ENCODE measurements at places on chromosomes 16 and 17.

- no peak for DNase-seq
Measured at GRCh38 chr17:75316253-75316652, 27.0 kb upstream of the SLC25A19 start.

- no peak for DNase-seq
Measured at GRCh38 chr17:14197586-14197985, 39.1 kb downstream of the CDRT15 start.

DNA sequence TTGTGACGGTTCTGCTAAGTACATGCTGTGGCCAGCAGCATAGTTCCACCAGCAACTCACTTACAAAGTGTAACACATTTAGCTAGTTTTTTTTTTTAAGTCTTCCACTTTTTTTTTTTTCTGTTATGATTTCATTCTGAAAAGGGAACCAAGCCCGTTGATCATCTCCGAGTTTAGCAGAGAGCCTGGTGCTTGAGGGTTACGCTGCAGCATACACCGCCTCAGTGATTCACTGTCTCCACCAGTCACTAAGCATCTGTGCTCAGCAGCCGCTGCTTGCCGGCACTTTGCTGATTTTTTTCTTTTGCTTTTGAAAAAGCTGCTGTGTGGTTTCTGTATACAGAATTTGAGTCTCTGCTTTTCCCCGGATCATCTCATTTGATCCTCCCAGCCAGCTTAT lies 194.5 kb upstream of the CDH13 start:
- no peak for DNase-seq

- DNase-seq = no peak
Measured at GRCh38 chr17:65485388-65486299, 75.8 kb downstream of the AXIN2 start.

DNA sequence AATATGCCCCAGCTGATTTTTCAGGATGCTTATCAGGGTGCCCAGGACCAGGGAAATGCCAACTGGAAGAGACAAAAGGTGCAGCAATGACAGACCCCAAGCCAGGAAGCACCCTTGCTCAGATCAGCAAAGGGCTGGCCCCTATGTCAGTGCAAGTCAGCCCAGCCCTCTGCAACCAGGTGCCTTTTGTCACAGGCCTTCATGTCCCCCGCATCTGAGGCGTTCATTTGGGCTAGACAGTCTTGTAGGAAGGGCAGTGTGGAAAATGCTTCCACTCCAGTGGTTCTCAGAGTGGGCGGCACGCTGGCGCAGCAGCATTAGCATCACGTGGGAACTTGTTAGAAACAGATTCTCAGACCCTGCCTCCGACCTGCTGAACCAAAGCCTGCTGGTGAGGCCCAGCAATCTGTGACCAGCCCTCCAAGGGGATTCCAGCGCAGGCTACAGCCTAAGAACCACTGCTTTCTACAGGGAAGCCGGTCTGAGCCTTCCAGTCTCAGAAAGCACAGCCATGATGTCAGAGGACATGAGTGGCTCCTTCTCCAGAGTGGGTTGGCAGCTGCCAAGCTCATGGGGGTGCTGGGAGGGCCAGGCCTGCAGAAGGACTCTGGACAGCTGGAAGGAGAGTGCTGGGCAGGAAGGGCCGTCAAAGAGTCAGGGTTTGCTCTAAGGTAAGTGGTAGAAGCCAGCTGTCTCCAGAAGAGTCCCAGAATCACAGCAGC lies 13.1 kb downstream of the SLC47A2 start:
- DNase-seq = no peak

- DNase-seq = no peak
Measured at GRCh38 chr17:35726953-35727460, 4.4 kb upstream of the RASL10B start.

DNA sequence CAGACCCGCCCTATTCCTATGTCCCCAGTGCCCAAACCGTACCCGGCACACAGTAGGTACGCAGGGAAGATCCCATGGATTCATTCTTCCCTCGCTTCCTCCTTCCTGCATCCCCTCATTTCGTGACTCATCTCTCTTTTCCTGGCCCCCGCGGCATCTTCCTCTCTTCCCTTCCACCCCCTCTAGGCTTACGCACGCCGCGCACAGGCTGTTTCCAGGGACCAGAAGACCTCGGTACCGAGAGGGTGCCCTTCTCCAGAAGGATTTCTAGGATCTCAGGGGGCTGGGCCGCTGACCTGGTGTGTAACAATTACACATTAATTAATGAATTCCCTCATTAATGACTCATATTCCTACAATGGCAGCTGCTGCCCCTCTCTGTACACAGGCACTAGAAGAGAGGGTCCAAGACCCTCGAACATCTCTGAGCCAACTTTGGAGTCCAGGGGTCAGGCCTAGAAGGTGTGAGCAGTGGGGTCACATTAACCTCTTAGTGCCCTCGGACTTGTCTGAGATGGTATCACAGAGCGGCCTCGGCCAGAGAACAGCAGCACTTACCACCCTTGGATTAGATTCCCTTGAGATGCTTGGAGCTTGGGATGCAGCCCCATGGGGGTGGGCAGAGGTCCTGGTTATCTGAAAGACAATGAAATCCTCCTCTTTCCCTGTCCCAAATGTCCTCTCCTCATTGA lies 16.8 kb upstream of the PLLP start:
- no peak for DNase-seq

Measured in NCI-H748 treated with DMSO at 0.1 percent for 48 hours (cell line).